ENCODE measurements at places on chromosomes 2 and 18.

GRCh38 chr2:43221763-43222474 is 4.5 kb downstream of the ZFP36L2 start:
- peak; percentile 80 for DNase-seq

- DNase-seq, result no peak
Measured at GRCh38 chr2:154762638-154763037, 64.1 kb downstream of the KCNJ3 start.

GRCh38 chr2:168137510-168138180 is 109.8 kb downstream of the STK39 start:
- DNase-seq, result no peak

- DNase-seq, result no peak
Measured at GRCh38 chr2:107111623-107112022, 225.7 kb upstream of the ST6GAL2 start.

- DNase-seq, result no peak
Measured at GRCh38 chr2:7018767-7019166, 101.6 kb downstream of the RNF144A start.

- no peak for DNase-seq
Measured at GRCh38 chr18:74980669-74981068, 228.3 kb downstream of the PTGR3 start.

GRCh38 chr2:39621596-39621995 is 44.1 kb upstream of the TMEM178A start:
- no peak for DNase-seq

- DNase-seq, result no peak
Measured at GRCh38 chr2:234169674-234170073, 119.2 kb downstream of the SPP2 start.

GRCh38 chr18:24914171-24914525 is 437.8 kb downstream of the ZNF521 start:
- no peak for DNase-seq

- no peak for DNase-seq
Measured at GRCh38 chr2:26590508-26590907, 50.7 kb downstream of the CIB4 start.

GRCh38 chr18:7584646-7585275 is 17.6 kb downstream of the PTPRM start:
- DNase-seq, result no peak

GRCh38 chr18:3494569-3494968 is 44.6 kb downstream of the TGIF1 start:
- DNase-seq, result no peak

DNA sequence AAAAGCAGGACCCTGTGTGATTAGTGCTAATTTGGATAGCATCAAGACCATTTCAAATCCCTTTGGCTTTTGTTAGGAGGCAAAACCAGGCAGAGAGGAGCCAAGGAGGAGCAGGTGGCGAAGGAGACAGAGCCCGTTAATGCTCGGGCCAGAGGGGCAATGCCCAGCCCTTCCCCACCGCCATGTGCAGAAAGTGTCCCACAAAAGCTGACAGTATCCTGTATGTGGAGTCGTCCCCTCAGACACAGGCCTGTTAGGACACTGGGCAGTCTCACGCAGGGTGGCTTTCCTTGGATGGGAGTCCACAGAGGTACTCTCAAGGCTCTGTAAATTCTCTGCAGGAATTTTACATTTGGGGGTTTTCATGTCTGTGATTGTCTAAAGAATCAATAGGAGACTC is 44.8 kb upstream of the TFCP2L1 start:
- no peak for DNase-seq

Measured in HS-5 (cell line).